ENCODE measurements at places on chromosomes 7 and 10.
A peak's percentile ranks its signal among the peaks of the same experiment; 100 is the strongest.

DNA sequence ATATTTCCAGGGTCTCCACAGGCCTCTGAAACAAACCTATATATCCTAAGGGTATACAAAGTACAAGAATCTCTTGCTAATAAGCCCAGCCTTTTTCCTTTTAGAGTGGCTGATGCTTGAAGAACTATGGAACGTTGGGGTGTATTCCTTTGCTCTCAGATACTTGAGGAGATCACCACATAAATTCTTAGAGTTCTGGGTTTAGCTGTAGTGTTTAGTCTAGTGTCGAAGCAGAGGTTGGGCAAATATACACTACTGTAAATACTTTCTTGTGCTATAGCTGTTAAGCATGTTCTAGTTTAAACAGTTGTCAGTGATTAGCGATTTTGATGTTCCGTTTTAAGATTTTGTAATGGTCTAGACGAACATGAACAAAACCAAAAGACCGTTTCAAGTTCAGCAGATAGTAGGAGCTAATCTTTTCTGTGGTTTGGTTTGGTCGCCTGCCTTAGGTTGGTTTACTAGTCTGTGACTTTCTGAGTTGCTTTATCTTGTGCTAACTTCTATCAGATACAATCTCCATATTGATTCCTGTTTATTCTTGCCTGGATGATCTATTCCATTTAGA lies 229.6 kb downstream of the NSUN6 start:
- no peak for DNase-seq

- DNase-seq = no peak
Measured at GRCh38 chr10:102599565-102600327, 44.5 kb upstream of the TRIM8 start.

GRCh38 chr10:2488446-2489005 lies 578.8 kb upstream of the PFKP start:
- DNase-seq = no peak

DNA sequence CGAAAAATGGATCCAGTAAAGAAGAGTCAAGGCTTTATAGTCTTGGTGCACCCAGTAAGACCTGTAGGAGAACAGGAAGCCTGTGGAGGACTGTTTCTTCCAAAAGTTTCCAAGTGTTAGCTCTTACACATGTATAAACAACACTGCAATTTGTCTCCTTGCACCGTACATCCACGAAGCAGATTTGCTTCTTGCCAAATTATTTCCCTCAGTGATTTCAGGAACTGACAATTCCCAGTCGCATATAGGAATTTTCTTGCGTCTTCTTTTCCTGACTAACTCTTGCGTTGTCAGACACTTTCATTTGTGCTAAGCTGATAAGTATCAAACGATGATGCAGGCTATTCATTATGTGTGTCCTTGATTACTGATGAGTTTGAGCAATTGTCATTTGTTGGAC lies 182.1 kb downstream of the PKD1L1 start:
- DNase-seq = no peak

- peak; percentile 76 for DNase-seq
Measured at GRCh38 chr10:110414548-110415309, 83.0 kb upstream of the DUSP5 start.

GRCh38 chr7:116211006-116211912 lies 920 bp downstream of the TES start:
- DNase-seq = peak; percentile 42

GRCh38 chr7:111697771-111698170 lies 135.5 kb upstream of the IMMP2L start:
- no peak for DNase-seq

- peak; percentile 3 for DNase-seq
Measured at GRCh38 chr10:86849181-86849894, 92.9 kb downstream of the BMPR1A start.

DNA sequence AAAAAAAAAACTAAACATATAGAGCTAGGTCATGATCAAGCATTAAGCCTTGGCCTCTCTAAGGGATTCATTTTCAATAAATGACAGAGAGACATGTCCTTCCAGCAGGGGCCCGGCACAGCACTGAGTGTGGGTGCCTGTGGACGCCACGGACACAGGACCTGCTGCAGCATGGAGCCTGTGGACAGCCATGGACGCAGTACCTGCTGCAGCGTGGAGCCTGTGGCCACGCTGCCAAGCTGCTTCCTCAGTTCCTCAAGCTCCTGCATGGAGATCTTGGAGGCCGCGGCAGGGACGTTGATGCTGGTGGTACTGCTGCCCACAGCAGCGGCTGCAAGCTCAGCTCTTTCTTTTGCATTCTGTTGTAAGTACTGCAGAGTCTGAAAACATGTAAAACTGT lies 9.4 kb downstream of the TUBGCP2 start:
- DNase-seq = no peak

DNA sequence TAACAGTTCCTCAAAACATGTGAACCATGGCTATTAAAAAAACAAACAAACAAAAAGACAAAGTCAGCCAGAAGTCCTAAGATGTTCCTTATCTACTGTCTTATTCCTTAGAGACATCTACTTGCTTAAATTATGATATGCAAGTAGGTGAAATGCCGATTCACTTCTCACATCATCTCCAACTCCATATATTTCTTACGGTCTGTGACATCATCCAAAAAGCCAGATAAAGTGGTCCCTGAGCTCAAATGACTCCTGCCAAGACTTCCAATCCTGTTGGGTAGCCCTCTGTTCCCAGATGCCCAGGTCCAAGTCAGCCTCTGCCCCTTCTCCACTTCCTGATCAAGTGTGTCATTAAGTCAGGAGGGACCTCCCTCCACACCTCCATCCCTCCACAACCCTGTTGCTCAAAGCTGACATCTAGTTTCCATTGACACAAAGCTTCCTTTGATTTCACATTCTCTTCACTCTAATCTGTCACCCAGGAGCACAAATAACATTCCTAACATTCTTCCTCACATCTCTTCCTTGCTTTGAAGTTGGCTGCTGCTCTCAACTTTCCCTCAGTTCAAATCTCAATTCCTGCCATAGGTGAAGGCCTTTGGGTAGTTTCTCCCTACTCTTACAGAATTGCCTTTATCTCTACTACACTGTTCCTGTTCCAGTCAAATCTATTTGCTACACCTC lies 56.1 kb upstream of the PDLIM1 start:
- DNase-seq = no peak
